ENCODE measurements at places on chromosomes 3 and 15.

DNA sequence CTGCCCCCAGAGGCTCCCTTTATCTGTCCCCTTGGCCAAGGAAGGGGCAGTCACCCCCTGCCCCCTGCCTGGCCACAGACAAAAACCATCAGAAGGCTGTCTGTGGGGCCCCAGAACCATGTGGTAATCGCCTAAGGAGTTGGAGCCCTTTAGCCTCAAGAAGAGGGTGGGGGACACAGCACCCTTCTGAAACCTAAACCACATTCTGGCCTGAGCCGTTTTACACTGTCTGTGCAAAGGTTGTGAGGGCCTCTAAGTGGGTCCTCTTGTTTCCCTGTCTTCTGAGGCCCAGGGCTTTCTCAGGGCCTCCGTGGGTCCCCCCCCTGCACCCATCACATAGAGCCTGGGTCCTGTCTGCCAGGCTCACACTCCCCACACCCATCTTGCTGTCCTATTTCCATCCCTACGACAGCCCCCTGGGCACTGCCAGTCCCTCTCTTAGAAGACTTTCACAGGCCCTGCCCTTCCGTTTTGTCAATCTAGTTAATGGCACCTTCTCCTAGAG is 17.9 kb upstream of the RPUSD3 start:
- DNase-seq: no peak

- no peak for DNase-seq
Observed at GRCh38 chr3:194607592-194608389, 25.4 kb downstream of the TMEM44 start.

DNA sequence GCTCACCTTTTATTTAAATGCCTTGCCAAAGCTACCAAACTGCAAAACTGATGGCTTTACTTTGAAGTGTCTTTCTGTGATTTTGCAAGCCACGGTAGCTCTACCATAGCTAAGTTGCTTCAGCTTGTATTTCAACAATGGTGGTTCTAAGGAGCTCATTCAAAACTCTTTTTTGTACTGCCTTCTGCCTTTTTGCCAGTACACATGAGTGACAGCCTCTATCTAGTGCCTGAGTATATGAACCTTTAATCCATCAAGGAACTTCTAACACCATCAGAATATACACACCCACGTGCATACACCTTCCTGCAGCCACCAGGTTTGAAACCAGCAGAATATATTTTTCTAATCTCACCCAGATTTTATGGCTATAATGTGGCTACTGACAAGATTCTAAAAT is 10.4 kb upstream of the NR2F2 start:
- no peak for DNase-seq

GRCh38 chr3:113274425-113275257 is 63.3 kb downstream of the BOC start:
- peak; percentile 35 for DNase-seq

GRCh38 chr15:85314633-85315032 is 65.8 kb upstream of the AKAP13 start:
- no peak for DNase-seq

GRCh38 chr15:95497634-95498033 is 832.9 kb upstream of the NR2F2 start:
- no peak for DNase-seq

- no peak for DNase-seq
Observed at GRCh38 chr3:152317956-152318355, 49.2 kb downstream of the MBNL1 start.

DNA sequence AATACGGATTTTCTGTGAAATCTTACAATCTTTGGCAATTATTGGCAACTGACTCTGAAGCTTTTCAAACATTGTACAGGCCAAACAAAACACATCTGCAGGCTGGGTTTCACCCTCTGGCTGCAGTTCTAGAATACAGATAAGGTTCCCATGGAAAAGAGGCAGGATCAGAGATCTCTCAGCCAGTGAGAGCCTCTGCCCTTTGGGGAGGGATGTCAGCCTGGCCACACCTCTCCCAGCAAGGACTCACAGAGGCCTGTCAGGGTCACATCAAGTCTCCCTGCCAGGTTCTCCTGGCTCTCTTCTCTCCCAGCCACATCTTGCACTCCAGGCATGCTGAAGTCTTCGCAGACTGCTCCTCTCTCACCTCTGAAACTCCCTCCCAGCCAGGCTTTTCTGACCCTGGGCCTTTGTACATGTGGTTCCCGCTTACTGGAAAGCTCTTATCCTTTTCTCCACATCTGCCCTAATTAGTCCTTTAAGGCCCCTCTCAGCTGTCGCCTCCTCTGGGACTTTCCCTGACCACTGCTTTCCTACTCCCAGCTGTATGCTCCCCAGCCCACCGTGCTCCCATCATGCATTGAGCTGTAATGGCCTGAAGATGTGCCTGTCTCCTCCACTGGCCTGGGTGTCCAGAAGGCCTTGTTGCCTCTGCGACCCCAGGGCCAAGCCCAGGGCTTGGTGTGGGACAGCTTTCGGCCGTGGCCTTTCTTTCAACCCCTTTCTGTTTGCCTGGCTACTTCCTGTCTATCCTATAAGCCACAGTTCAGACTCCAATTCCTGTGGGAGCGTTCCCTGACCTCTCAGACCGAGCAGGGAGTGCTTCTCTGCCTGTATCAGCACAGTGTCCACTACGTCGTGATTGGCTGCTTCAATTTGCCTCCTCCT is 4.3 kb downstream of the RBP1 start:
- DNase-seq: peak; percentile 38

- no peak for DNase-seq
Observed at GRCh38 chr15:37093480-37094332, 6.6 kb downstream of the MEIS2 start.

- no peak for DNase-seq
Observed at GRCh38 chr3:170417090-170417489, 1.6 kb upstream of the CLDN11 start.

DNA sequence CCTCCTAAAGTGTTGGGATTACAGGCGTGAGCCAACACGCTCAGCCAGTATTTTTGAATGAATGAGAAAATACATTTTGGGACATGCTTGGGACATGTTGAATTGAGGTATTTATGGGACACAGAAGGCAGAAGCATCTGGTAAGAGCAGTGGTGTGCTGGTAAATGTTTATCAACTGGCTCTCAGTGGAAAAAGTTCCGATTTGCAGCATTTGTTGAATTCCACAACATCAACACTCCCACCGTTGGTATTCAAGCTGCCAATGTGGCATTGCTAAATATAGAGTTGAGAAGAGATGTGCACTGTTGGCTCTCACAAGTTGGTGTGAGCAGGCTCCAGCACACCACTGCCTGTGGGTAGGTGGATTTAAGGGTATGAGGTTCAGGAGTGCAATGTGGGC is 35.8 kb upstream of the LRRFIP2 start:
- DNase-seq: no peak
